ENCODE measurements at places on chromosomes 7 and 10. TPM values are rescaled to one million over a fixed set of nuclear protein-coding genes. Genes with fewer than 3 reads are reported as not detected.

DNA sequence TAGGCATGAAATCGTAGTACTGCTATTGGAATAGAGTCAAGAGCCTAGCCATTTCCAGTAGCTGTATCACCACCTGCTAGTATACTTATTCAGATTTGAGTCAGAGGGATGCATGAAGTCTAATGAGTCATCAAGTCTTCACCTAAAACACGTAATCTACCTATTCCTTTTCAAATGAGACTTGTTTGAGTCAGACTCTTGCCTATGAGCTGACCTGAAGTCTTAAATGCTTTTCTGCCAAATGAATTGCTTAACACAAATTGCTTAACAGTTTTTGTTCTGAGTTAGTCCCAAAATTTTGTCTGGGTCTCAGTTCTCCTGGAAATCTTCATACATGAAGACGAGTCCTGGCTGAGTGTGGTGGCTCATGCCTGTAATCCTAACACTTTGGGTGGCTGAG lies 165.2 kb downstream of the GNAT3 start:
- H3K27me3 ChIP-seq, result no peaks in the 10 kb centered on the region
- no peaks in the 10 kb centered on the region for H3K4me1 ChIP-seq
- no peak overlapping the region for H3K27ac ChIP-seq
- no peaks in the 10 kb centered on the region for H3K36me3 ChIP-seq

- H3K36me3 ChIP-seq, result no peaks in the 10 kb centered on the region
- H3K4me1 ChIP-seq, result no peaks in the 10 kb centered on the region
- H3K4me3 ChIP-seq, result no peak overlapping the region
- DNase-seq, result no peak
- no peak overlapping the region for H3K27ac ChIP-seq
Observed at GRCh38 chr7:147510923-147511322, 1079.6 kb upstream of the C7orf33 start.

DNA sequence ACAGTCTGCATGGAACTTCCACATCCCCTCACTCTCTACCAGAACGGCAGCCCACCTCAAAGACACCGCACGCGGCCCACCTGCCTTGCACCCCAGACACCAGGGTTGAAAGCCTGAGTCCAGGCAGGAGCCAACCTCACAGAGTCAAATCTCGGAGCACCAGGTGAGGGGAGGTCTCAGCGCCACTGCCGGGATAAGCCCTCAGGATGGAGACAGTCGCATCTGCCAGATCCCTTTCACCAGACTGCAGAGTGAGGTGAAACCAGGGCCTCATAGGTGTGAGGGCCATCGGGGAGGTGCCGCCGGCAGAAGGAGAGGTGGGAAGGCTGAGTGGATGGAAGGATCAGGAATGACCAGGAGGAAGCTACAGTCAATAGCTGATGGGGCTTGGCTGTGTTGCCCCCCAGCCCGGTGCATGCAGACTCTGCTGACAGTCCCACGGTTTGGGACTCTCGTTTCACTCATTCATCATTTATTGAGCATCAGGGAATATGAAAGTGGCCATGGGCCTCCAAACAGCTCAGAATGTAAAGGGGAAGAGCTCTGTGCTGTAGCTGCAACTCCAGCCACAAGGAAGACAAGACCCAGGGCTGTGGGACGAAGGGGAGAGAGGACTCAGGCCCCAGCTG lies 315.0 kb downstream of the PTPRN2 start:
- DNase-seq, result no peak
- no peaks in the 10 kb centered on the region for H3K27me3 ChIP-seq
- no peak overlapping the region for H3K27ac ChIP-seq
- H3K4me3 ChIP-seq, result no peak overlapping the region
- H3K36me3 ChIP-seq, result no peaks in the 10 kb centered on the region

DNA sequence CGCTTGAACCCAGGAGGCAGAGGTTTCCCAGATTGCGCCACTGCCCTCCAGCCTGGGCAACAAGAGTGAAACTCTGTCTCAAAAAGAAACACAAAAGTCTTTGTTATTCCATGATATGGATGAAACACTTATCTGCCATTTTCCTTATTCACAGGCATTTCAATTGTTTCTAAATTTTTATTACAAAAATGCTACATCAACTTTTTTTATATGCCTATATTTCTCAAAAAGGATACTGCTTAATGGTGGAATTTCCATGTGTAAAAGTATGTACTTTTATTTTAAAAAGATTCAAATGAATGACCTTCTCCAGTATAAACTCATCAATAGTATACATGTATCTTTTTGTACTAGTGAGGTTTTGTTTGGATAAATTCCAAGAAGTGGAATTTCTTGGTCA lies 41.9 kb upstream of the STMP1 start:
- peaks cover 62% of the 10 kb centered on the region for H3K36me3 ChIP-seq
- H3K27me3 ChIP-seq, result no peaks in the 10 kb centered on the region
- no peak overlapping the region for H3K27ac ChIP-seq
- DNase-seq, result no peak

DNA sequence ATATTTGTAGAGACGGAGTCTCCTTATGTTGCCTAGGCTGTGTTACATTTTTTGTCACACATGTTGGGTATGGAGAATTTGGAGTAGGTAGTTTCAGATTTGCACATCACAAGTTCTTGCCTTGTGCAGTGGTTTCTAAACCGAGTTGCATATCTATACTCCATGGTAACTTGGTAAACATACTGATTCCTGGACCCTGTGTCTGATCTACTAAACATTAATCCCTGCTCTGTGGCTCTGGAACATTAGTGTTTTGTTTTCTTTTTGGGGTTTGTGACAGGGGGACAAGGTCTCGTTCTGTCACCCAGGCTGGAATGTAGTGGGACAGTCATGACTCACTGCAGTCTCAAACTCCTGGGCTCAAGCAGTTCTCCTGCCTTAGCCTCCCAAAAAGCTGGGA lies 24.7 kb downstream of the AUTS2 start:
- DNase-seq, result no peak
- no peak overlapping the region for H3K4me3 ChIP-seq
- H3K4me1 ChIP-seq, result no peaks in the 10 kb centered on the region
- no peaks in the 10 kb centered on the region for H3K36me3 ChIP-seq
- H3K27me3 ChIP-seq, result no peaks in the 10 kb centered on the region

The SFXN4 gene
- total RNA-seq, result 43.5 TPM

The AGAP6 gene
- 22.5 TPM for total RNA-seq

DNA sequence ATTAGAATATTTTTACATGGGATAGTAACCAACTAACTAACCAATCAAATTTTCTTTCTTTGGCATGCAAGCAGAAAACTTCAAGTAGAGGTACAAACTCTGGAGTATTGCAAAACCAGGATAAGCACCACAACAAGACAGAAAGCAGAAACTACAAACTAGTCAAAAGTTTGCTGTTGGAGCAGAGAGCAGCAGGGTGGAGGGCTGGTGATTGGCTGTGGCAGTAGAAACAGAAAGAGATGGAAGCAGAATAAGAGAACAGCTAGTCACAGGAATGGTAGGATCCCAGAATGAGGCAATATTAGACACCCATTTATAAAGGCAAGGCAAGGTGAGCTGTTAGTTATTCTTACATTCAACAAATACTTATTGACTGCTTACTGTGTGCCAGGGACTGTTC lies 6.8 kb upstream of the MACC1 start:
- H3K4me1 ChIP-seq, result peaks cover 3% of the 10 kb centered on the region
- H3K27ac ChIP-seq, result no peak overlapping the region
- no peaks in the 10 kb centered on the region for H3K36me3 ChIP-seq
- DNase-seq, result no peak

DNA sequence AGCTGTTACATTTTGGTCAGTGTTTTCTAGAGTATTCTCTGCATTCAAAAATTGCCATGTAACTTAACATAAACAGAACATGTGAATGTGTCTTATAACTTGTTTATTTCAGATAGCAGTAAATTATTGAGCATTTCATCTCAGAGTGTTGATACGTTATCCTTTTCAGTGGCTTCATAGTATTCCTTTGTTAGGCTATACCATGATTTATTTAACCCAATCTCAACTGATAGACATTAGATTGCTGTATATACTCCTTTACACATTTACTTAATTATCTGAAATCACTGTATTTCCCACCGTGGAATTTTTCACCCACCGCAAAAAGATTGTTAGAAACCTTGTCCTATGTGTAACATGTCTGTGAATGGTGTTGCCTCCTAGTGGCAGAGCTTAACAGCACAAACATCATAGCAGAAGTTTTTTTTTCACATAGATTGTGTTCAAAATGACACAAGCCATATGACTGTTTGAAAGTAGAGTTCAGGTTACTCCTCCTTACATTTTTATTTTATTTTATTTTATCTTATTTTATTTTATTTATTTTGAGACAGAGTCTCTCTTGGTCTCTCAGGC lies 21.4 kb downstream of the SLF2 start:
- no peak overlapping the region for H3K4me3 ChIP-seq
- H3K36me3 ChIP-seq, result peaks cover 43% of the 10 kb centered on the region
- H3K4me1 ChIP-seq, result no peaks in the 10 kb centered on the region
- no peaks in the 10 kb centered on the region for H3K27me3 ChIP-seq
- DNase-seq, result no peak
- H3K27ac ChIP-seq, result no peak overlapping the region
